ENCODE measurements at places on chromosomes 4 and X.

DNA sequence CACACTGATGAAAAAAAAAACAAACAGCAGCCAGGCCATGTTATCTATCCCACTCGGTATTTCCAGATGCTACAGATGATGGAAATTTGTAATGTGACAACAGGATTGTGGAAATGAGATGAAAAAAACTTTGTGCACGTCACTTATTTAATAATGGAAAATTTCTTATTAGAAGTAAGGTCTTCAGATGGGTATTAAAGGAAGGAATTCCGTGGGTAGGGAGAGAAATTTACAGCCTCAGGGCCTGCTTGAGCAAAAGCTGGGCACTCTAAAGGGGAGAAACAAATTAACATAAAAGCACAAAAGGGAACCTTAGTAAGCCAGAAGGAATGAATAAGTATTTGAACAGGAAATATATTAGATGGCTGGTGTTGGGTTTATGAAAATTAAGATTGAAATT, 4.2 kb upstream of the PKD2 start:
- DNase-seq = no peak

DNA sequence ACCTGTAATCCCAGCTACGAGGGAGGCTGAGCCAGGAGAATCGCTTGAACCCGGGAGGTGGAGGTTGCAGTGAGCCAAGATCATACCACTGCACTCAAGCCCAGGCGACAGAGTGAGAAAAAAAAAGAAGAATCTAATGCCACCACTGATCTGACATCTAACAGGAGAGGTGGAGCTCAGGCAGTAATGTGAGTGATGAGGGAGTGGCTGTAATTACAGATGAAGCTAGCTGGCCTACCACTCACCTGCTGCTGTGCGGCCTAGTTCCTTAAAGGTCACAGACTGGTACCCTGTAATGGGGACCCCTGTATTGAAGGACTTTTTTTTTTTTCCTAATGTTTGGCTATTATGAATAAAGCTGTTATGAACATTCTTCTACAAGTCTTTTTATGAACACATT, 25.3 kb upstream of the GABRE start:
- DNase-seq = no peak

DNA sequence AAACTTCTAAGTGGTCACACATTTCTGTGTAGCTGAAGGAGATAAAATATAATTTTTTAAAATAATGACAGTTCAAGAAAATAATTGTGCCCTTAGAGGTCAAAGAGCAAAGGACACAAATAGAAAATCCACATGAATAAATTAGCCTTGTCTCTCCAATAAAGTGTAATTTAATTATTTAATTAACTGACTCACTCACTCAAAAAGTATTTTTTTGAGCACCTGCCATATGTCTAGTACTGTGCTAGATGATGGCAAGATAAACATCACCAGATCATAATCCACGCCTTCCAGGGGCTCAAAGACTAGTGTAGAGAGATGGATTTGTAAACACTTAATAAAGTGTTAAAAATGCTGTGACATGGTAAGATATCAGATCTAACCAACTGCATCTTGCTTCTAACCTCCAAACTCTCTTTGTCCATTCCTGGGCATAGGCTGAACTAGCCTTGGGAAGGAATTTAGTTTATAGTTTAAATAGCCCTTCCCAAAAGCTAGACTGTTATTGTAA, 112.5 kb downstream of the SCLT1 start:
- peak; percentile 20 for DNase-seq

GRCh38 chrX:85930099-85930498, 117.3 kb downstream of the CHM start:
- DNase-seq = no peak

DNA sequence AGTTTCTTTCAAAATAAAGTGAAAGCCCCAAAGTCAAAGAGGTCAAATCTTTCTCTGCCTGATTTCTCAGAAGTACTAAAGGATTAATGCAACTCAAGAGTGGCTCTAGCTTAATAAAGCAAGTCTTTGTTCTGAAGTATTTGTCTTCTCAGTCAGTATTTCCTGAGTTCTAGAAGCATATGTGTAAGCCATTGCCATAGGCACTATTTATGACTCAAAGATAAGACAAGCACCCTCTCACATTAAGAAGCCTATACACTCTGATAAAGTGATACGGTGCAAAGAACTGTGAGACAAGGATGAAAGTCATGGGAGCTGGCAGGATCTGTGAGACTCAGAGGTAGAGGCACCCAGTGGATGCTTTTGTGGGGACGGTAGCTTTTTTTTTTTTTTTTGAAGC, 60.9 kb downstream of the AASDH start:
- no peak for DNase-seq

DNA sequence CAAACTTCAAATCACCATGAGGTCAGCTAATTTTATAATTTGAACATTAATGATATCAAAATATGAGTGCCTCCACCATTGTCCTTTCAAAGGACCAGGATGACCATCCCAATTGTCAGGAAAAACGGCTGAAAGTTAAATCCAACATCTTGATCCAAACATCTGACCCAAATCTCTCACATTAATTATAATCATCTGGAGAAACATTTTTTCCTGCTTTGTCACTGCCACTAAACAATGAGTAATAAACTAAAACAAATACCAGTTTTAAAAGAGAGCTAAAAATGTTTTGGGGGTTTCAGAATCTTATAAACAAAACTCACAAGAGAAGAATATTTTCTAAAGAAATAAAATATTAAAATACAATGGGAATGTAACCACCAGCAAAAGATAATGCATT, 45.7 kb upstream of the NDST4 start:
- no peak for DNase-seq

GRCh38 chr4:163063891-163064290, 102.8 kb downstream of the NAF1 start:
- DNase-seq = no peak

DNA sequence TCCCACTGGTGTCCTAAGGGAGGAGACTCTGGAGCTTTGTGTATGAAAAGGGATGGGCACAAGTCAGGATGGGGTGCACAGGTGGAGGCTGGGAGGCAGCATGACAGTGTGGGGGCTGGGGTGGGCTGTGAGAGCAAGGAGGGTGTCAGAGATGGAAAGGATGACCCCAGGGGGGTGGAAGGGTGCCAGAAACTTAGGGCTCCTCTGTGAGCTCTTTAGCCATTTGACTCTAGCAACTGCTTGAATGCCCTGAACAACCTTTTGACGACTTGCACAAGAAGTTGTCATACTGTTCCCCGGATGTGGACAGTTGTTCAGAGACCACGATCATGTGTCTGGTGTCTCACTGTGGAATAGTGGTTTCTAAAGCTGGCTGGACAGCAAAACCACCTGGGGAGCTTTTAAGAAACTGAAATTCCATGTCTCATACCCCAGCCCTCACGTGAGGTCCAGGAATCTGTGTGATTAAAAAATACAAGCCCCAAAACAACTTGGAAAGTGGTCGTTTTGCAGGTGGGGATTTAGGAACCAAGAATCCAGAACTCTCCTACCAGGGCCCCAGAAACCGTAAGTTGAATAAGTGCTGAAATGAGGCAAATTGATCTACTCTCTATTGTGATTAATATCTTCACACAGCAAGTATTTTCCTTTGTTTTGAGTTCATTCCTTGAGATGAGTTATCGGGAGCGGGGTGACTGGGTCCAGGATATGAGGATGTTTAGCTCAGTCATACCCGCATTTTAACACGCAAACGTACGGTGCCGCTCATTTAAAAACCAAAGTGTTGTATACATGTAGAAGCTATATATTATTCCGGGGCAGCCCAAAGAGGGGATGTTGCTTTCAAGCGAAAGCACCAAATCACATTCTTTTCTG, 3.4 kb downstream of the RHOH start:
- DNase-seq = no peak

GRCh38 chr4:87680271-87680670, 30.2 kb downstream of the DMP1 start:
- peak; percentile 15 for DNase-seq

DNA sequence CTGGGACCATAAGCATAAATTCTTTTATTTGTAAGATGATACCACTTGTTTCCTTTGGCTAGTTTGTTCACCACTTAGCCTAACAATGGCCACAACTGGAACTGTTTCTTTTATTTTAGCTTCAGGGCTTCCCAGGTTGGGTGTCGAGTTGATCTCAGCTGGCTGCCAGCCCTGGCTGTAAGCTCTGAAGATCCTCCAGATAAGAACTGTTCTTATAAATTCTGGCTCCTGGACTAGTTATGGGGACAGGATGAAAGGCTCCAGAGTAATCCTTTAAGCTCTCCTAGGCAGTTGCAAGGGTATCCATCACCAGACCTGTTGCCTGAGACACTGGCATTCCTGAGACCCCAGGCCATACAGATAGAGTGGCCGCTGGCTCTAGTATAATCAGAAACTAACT, 129.4 kb upstream of the ACSL4 start:
- DNase-seq = no peak

GRCh38 chr4:84051639-84052038, 447.5 kb downstream of the NKX6-1 start:
- DNase-seq = no peak

GRCh38 chr4:95061220-95061619, 303.5 kb downstream of the BMPR1B start:
- no peak for DNase-seq

GRCh38 chrX:137194164-137194563, 160.4 kb upstream of the GPR101 start:
- no peak for DNase-seq

GRCh38 chr4:52925531-52925968, 63.4 kb downstream of the RASL11B start:
- no peak for DNase-seq

DNA sequence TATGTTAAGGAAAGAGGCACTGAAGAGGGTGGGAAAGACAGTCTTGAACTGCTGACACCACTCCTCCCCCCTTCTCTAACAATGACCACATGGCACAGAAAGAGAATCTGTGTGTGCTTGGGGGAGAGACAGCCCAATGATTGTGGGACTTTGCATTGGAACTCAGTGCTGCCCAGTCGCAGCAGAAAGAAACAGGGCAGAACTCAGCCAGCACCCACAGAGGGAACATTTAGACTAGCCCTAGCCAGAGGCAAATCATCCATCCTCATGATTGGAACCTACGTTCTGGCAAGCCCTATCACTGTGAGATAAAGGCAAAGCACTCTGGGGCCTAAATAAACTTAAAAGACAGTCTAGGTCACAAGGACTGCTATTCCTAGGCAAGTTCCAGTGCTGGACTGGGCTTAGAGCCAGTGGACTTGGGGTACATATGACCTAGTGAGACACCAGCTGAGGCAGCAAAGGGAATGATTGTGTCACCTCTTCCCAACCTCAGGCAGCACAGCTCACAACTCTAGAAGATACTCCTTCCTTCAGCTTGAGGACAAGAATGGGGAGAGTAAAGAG, 132.8 kb upstream of the S100G start:
- no peak for DNase-seq

DNA sequence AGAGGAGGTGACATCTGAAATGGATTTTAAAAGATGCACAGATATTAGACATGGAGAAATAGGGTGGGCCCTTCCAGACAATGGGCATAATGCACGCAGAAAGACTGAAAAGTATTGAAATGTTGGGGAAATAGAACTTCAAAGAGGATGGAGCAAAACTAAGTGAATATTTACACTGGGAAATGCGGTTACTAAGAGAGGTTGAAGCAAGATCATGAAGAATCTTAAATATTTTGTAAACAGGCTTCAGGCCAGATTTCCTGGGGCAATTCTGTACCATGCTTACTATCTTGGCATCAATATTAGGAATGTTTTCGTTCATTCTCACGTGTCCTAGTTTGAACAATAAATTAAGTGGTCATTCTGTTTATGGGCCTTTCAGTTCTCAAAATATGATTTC, 216.3 kb downstream of the ADAMTS3 start:
- DNase-seq = no peak

DNA sequence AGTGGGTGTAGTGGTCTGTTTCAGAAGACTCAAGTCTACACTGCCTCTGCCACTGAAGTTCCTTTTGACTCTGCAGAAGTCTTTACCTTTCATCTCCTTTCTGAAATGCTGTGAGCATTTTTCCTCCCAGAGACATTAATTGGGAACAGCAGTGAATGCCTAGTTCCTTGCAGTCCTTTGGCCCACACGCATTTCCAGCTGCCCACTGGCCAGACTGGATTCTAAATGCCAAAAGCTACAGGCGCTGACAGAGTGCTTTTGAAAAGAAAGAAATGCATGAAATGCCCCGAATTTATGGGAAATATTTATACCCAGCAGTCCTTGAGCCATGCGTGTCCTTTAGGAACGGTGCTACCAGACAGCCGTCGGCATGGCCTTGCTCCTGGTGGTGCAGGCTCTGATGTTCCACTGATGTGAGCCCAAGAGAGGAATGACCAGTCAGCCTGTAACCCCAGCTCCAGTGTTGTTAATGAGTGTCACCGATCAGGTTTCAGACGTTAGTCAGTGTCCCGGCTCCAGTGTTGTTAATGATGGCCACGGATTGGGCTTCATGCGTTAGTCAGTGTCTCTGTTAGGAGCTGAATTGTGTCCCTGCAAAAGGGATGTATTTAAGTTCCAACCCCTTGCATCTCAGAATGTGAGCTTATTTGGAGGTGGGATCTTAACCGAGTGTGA, 132.6 kb downstream of the TBL1X start:
- DNase-seq = peak; percentile 18

- no peak for DNase-seq
Measured at GRCh38 chr4:109708435-109708834, 5.2 kb upstream of the CASP6 start.

DNA sequence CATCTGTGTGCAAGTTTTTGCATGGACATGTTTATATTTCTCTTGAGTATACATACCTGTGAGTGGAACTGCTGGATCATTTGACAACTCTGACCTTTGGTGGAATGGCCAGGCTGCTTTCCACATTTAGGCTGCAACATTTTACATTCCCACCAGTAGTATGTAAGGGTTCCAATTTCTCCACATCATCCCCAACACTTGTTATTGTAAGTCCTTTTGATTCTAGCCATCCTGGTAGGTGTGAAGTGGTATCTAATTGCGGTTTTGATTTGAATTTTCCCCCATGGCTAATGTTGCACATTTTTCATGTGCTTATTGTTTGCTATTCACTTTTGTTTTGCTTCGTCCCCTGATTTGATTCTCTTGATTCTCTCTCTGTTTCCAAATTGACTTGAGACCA, 16.4 kb downstream of the DLG3 start:
- DNase-seq = no peak

DNA sequence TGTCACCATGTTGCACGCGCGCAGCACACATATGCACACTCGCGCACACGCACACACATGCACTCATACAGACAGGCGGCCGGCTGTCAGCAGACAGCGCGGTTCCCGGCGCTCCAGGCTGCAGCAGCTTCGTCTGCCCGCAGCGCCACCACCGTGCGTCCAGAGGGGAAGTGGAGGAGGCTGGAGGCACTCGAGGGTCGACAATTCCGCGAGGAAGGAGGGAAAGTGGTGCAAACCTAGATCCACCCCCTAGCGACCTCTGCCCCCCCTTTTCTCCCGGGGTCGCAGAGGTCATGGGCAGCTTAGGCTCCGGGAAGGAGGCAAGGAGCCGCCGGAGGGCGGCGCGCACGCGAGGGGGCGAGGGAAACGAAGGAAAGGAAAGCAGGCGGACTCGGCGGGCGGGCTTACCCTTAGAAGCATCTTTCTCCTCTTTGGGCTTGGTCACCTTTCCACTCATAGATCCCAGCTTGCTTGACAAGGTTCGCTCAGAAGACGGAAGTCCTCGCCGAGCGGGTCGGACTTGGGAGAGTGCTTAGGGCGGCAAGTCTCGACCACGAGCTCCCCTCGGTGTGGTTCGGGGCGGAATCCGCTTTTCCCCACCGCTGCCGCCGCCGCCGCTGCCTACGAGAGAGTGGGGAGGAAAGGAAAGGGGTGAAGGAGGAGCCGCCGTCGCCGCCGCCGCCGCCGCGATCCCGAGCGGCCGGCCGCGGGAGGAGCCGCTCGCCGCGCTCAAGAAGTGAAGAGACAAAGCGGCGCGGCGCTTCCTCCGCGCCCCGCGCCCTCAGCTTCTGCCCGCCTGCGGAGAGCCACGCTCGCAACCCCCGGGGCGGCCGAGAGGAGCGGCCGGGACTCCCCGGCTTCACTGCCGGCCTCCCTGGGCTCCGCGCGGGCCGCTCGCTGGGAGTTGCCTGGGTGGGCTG, 326.6 kb upstream of the F9 start:
- DNase-seq = no peak
